ENCODE measurements at places on chromosomes 2 and 18.

GRCh38 chr18:23540867-23541266, 37.6 kb downstream of the RMC1 start:
- DNase-seq, result no peak

GRCh38 chr2:223123855-223124610, 72.0 kb downstream of the KCNE4 start:
- DNase-seq, result no peak

- no peak for DNase-seq
Observed at GRCh38 chr18:35389095-35389618, 12.0 kb upstream of the ZNF396 start.

DNA sequence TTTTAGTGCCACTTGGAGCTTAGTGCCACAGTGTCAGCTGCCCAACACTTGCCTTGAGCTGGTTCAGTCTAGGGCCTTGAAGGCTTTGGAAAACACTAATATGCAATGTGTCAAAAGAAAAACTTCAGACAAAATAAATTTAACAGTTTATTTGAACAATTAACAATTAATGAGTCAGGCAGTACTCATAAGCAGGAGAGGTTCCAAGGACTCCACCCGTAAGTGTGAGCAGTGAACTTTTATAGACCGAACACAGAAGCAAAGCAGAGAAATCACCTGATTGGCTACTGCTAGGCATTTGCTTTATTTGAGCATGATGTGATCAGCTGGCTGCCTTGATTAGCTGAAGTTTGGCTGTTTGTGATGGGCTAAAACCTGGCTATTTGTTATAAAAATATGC, 49.5 kb upstream of the TBC1D8 start:
- DNase-seq, result peak; percentile 86

DNA sequence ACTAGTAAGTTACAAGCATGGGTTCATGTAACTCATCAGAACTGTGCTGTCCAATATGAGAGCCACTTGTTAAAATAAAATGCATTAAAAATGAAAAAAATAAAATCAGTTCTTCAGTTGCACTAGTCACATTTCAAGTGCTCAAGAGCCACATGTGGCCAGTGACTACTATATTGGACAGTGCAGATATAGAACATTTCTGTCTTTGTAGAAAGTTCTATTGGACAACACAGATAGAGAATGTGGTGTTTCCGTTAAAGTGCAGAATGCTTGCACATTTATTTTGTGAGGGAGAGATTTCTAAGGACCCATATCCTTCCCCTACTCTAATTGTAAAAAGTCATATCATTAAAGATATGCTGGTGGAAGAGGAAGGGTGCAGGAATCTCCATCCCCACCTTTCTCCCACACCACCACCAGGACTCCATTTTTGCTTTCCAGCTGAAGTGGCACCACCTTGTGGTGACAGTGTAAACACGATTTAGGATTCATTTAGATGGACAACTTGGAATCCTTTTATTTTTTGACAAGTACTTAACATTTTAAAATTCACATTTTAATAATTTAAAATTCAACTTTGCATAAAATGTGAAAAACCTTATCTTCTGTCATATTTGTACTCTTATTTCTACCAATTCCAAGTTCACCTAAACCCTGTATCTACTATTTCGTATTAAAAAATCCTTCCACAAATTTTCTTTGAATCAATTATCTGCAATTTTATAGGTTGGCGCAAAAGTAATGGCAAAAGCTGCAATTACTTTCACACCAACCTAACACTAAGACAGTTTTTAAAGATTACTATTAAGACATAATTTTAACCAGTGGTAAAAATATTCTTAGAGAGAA, 9.4 kb upstream of the CD302 start:
- peak; percentile 32 for DNase-seq

DNA sequence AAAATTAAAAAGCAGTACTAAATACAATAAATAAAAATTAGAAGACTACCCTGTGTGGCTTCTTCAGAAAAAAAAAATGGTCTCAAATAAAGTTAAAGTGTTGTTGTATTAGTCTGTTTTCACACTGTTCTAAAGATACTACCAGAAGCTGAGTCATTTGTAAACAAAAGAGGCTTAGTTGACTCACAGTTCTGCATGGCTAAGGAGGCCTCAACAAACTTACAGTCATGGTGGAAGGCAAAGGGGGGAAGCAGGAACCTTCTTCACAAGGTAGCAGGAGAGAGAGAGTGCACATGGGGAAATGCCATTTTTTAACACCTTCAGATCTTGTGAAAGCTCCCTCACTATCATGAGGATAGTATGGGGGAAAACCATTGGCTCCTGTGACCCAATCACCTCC, 612.8 kb downstream of the RNF144A start:
- peak; percentile 19 for DNase-seq

DNA sequence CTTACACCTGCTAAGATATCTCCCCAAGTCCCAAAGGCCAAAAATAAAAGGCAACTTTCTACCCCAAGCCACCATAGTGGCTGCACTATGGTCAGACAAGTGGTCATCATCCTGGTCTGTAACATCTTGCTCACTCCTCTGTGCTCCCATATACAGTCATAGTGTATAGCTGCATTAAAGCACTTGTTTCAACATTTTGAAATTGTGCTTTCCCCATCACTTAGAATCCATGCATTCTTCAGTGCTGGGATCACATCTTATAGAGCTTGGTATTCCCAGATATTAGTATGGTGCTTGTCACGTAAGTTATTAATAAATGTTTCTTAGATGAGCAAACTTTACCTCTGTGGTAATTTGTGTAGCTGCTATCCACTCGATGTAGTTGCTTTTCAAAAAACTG, 40.4 kb upstream of the CDC42EP3 start:
- peak; percentile 64 for DNase-seq

DNA sequence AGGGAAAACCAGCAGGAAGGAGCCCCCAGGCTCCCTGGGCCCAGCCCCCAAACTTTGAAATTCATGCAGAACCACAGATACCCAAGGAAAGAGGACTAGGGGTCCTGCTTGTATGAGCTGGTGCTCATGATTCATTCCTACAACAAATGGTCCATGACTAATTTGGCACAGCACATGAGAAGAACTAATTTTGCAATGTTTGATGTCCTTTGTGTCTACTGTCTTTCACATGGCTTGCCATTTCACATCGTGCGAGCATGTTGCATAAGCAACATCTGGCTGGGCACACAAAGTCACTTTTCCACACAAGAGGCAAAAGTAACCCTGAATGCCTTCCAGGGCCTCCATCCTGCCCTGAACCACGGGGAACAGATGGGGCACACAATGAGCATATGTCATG, 149.6 kb upstream of the APCDD1 start:
- DNase-seq, result peak; percentile 70

- DNase-seq, result peak; percentile 59
Observed at GRCh38 chr2:173982182-173982714, 17.1 kb upstream of the SP3 start.

GRCh38 chr2:127320586-127321275, 26.8 kb upstream of the ERCC3 start:
- DNase-seq, result no peak

DNA sequence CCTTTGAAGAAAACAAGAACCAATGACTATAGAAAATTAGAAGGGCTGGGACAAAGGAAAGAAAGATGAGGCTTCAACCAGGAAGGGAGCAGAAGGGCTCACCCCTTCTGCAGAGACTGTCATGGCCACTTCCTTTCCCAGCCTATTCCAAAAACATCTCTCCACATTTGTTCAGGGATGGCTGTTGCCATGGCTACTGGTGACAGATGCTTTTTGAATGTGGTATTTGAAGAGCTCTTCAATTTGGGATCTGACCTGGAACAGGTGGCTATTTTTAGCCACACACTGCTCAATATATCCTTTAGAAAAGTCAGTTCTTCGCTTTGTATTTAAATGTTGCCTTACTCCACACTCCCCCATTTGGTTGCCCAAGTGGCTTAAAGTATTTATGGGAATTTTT, 64.1 kb upstream of the LCLAT1 start:
- no peak for DNase-seq

DNA sequence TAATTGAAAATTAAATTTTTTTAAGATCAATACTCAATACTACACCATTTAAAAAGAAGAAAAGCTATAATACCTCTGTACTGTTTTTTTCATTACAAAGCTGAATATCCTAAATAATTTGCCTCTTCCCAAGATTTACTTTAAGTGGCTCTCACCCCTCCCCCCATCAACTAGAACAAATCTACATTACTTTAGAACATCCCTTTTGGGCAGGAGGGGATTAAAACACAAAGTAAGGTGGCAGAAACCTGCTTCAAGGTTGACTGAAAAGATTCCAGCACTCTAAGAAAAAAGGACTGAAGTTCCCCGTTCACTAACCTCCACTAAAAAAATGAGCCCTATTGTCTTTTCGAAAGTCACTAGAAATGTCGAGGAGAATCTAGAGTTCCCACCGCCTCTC, 42.3 kb downstream of the SLC38A11 start:
- no peak for DNase-seq

DNA sequence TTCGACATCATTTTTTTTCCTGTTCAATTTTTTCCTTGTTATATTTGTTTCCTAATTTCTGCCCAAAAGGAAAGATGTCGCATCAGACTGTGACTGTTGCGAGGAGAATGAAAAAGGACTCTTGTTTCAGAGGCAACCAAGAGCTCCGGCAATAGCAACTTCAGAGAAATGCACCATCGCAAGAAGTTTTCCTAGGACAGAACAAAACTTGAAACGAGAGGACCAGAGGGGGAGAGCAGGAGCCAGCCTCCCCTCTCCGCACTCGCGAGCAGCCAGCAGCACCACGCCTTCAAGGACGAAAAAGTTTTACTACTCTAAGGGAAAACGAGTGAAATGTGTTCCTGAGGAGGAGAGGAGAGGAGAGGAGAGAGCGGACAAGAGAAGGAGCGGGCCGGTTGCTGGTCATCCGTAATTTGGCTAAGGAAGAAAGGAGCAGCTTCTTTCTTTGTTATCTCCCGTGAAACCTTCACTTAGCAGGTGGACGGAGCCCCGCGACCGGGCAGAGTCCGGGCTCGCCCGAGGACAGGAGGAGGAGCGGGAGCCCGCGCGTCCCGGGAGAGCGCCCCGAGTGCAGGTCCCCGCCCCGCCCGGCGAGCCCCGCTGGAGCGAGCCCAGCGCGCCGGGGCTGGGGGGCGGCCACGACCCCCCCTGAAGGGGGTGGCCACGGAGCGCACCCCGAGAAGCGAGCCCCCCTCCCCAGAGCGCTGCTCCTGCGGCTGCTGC, 744 bp downstream of the POU3F3 start:
- no peak for DNase-seq

- no peak for DNase-seq
Observed at GRCh38 chr18:44824884-44825283, 144.2 kb downstream of the SETBP1 start.

DNA sequence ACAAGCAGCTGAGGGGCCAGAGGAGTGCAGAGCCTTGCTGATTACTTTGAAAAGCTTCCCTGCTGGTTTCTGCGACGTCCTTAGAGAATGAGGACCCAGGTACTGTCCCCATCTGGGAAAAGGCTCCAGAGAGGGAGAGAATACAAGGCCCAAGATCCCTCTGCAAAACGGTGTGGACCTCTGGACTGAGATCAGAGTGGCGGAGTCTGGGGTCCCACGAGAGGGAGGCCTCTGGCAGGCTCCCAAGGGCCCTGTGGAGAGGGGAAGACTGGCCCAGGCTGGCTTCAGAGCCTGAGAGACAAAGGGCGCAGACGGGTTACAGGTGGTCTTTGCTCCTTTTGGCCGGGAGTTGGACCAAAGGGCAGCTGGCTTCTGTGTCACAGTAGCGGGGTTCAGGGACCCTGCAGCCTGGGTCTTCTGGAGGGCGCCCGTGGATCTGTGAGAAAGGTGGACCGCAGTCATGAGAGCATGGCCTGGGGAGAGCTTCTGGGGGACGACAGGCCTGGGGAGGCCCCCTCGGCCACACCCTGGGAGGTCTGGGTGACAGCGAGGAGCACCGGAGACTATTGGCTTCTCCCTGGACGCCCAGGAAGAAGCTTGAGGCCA, 805 bp downstream of the SNORC start:
- DNase-seq, result no peak

- peak; percentile 77 for DNase-seq
Observed at GRCh38 chr2:198917926-198918720, 539.6 kb downstream of the SATB2 start.

GRCh38 chr2:85248773-85249509, 78.8 kb downstream of the TGOLN2 start:
- DNase-seq, result peak; percentile 79

DNA sequence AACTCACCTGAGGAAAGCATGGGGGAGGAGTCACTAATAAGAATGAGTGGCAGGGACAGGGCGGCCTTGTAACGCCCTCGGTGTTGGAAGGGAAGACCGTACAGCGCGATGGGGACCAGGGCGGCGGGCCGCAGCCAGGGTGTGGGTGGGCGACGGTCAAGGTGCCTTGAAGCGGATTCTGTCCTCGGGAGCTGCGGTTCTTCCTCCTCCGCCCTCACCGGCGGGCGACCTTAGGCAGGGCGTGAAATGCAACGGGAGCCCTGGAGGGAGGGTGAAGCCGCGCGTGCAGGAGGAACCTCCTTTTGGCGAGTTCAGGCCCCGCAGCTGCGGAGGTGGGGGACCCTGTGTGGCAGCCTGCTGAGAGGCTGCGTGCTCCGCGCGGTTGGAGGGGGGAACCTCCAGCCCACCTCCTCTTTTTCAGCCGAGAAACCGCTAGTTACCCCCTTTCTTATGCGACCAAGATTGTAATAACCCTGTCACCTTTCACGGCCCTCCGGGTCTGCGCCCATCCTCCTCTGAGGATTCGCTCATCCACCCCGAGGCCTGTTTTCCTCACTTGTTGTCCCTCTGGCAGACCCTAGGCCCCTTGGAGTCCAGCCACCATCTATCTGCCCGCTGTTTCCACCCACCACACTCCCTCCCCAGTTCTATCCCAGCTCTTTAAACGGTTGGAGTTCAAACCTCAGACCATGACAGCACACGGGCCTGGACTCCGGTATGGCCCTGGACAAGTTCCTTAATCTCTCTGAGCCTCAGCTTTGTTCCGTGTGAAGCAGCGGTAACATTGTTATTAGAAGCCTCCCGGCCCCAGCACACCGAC, 823 bp upstream of the RNU2-63P start:
- peak; percentile 77 for DNase-seq

DNA sequence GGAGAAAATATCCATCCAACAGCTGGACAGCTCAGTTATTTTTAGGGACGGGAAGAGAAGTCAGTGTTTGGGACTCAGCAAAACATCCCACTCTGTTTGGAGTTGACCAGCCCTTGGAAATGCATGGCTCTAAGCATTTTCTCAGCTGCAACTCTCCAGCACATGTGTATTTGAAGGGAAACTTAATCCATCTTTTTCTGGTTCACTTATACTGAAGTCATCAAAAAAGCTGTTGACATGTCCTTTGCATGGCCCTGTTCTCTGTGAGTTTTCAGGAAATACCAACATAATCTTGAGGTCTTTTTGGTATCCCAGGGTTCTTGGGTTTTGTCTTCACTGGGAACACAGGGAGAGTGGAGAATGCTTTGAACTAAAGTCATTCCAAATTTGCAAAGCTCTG, 91.9 kb upstream of the CELF4 start:
- no peak for DNase-seq
